NCI-H1694 (cell line): ENCODE measurements at places on chromosomes 3 and 15.

DNA sequence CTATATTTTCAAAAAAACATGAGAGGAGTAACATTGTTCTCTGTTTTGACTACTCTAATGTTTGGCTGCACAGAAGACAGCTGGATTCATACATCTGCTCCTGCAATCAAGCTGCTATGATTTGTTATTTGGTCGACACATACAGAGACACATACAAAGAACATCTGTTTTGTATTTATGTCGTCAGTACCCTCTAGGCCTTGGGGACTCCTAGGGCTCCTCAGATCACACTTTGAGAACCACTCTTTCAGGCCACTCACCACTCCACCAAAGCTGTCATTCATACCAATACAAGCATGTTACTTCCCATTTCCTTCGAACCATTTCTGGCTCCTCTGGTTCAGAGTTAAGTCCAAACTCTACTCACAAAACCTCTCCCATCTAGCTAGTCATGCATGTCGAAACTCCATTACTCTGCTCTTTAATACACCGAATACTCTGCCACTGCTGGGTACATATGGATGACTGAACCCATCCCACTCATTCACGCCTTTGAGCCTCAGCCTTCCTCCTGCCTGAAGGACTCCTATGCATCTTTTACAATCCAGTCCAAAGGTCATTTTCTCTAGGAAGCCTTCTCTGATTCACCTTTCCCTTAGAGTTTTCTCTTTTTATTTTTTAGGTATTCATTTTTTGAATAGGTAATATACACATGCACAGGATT is 102.9 kb upstream of the ARHGEF3 start:
- peak; percentile 24 for DNase-seq

- no peak for DNase-seq
These were observed 36.2 kb downstream of the CHST2 start for GRCh38 chr3:143155756-143156155.

GRCh38 chr15:58295637-58296215 is 136.1 kb upstream of the LIPC start:
- no peak for DNase-seq

DNA sequence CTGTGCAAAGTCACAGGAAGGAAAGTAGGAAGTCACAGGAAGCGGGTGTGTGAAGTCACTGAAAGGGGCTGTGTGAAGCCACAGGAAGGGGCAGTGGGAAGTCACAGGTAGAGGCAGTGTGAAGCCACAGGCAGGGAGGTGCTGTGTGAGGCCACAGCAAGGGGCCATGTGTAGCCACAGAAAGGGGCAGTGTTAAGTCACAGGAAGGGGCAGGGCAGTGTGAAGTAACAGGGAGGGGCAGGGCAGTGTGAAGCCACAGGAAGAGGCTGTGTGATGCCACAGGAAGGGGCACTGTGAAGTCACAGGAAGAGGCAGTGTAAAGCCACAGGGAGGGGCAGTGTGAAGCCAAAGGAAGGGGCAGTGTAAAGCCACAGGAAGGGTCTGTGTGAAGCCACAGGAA is 36.5 kb downstream of the GASK1A start:
- no peak for DNase-seq

- no peak for DNase-seq
These were observed 599.3 kb downstream of the PYDC2 start for GRCh38 chr3:192060160-192060781.

DNA sequence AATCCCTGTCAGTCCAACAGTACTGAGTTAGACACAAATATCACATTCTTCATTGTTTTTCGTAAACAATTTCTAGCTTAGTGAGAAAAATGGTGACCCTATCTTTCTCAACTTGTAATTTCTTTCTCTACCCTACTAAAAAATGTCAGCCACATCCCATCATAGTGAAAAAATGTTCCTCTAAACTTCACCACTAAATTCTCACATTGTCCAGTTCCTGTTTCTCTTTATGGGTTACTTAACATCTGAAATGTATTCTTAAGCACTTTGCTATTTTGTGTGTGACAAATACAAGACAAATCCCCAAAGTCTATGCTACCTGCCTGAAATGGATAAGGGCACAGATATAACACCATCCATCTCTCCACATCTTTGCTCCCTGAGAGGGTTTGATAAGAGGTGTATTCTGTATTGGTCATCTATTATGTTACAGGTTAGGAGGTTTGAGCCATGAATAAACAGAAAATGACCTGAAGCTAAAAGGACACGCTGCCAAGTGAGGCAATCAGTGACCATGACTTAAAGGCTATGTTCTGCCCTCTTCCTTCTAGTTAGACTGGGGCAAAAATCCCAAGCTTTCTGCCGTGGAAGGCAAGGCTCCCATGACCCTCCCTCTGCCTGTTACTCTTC is 118.2 kb downstream of the GADL1 start:
- no peak for DNase-seq

- no peak for DNase-seq
These were observed 6.4 kb downstream of the WDR5B start for GRCh38 chr3:122409446-122409845.

DNA sequence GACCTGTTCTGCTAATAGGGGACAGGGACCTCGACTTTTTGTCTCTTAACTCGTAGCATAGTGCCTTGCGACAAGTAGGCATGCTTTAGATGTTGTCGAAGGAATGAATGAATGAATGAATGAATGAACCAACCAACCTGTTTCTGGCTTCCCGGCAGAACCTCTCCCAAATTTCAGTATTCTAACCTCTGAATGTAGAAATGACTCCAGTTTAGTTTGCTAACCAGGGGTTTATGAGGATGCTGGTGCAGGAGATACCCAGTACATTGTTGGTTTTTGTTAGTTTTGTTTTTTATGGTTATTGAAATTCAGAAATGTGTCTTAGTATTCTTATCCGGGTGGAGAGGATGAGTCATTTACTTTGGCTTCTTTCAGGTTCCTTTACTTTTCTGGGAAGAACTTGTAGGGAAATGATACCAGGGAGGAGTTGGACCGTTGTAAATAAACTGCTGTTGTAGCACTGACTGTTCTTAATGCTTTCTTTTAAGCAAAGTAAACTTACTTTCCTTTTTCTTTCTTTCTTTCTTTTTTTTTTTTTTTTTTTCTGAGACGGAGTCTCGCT is 29.6 kb upstream of the EHHADH start:
- no peak for DNase-seq

DNA sequence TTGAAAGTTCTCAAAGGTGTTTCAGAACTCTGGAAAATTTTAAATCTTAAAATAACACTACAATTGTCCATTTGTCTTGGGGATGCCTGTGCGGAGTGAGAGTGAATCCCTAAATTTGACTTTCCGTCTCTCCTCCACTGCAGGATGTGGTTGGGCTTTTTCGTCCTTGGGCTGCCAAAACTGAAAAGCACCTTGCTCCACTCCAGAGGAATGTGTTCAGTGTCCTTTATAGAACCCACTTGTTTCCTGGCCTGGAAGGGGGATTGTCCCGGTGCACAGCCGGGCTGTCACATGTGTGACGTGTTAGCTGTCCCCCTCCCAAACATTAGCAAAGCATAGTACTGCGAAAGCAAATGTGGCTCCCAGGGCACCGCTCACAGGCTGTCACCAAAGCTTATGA is 69.6 kb upstream of the ATP10A start:
- DNase-seq, result no peak

DNA sequence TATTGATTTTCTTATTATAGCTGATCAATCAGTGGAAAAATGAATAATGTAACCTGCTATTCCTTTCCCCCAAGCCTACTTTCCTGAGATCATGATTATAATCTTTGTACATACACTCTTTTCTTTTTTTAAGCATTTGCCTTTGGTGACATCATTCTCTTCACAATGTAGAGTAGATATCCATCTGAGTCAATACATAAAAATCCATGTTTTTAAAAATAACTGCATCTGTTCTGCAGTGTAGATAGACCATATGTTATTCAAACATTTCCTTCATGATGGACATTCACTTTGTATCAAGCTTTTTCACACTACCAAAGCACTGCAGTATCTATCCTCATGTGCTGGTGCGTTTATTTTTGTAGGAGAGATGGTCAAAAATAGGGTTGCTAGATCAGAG is 211.1 kb downstream of the PTPRG start:
- DNase-seq, result no peak

GRCh38 chr3:72345237-72345878 is 502.9 kb downstream of the SHQ1 start:
- no peak for DNase-seq

GRCh38 chr15:75095594-75095993 is 72.2 kb downstream of the PPCDC start:
- DNase-seq, result no peak
